ENCODE measurements at places on chromosomes 5 and 9.

DNA sequence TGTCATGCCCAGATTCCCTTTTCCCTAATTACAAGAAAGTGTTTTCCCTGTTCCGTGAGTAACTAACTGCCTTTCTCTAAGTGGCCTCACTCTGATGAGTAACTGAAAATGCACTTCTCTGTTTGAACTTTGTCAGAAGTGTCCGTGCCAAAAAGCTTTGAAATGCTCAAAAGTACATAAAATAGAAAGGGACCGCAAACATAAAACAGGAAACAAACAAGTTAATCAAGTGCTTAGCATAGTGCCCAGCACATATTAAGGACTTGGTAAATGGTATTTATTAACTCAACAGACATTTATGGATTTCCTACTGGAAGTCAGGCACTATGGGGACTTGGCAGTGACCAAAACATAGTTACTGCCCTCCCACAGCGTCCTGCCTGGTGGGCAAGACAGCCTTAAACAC lies 22.3 kb downstream of the AQP3 start:
- DNase-seq, result no peak

DNA sequence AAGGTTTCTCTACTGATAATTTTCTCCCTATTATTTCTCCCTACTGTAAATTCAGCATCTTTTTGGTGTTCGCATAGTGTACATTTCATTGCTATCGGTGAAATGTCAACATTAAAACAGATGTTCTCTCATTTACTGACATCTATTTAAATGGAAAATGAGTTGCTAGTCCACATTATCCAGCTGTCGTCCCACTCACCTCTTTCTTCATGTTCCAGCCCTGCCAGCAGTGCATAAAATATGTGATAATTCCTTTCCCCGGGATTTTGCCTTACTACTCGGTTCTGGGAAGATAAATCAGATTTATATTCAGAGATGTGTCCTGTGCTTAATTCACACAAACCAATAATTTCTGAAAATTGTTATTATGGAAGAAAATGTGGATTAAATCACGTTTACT lies 155.8 kb downstream of the MYO10 start:
- DNase-seq, result no peak

DNA sequence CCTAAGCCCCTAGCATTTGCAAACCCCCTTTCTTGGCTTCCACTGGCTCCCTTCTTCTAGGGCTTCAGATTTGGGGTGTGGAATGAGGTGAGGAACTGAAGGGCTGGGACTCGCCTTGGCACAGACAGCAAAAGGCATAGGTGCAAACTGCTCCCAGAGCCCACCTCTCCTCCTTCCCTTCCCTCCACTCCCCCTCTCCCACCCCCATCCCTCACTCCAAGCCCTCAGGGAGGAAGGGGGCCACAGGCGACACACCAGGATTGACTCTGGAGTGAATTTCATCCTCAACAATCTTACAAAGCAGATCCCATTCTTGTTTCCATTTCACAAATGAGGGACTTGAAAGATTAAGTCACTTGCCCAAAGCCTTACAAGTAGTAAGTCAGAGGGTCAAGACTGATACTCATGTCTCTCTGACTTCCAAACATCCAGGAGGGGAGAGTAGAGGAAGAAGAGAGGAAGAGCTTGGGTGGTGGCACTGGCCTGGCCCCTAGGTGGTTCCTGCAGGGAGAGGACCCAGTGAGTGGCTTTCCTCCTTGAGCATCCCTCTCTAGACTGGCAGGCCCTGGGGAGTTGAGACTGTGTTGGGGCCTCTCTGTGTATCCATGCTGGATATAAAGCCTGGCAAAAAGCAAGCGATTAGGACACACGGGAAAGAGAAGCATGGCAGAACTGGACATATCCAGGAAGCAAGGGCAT lies 193.1 kb downstream of the GABBR2 start:
- DNase-seq, result no peak

DNA sequence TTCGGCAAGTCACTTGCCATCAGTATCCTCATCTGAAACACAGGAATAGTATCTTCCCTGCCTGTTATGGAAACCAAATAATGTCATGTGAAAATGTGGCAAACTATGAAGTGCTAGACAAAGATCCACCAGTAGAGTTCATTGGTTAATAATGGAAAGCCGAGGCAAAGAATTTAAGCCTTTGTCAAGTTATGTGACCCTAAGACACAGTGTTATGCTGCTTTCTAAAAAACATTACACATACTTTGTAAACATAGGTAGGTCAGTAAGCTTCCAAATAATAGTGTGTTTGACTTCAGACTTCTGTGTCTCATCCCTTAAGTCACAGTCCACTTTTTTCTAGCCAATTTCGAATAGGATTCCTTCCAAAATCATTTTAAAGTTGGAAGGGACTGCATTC lies 6.0 kb downstream of the PTAR1 start:
- DNase-seq, result no peak
